ENCODE measurements at places on chromosomes 3 and 15. TPM values are rescaled to one million over a fixed set of nuclear protein-coding genes. Genes with fewer than 3 reads are reported as not detected.

GXYLT2 gene
- polyA plus RNA-seq = 5.8 TPM

- no peak for DNase-seq
Observed at GRCh38 chr15:101028772-101029438, 109.7 kb downstream of the LRRK1 start.

- DNase-seq = no peak
Observed at GRCh38 chr3:72231439-72232196, 446.7 kb upstream of the PROK2 start.

LRRC3B gene
- polyA plus RNA-seq = not detected

GRCh38 chr15:75107908-75108838 is 84.8 kb downstream of the PPCDC start:
- peak; percentile 94 for DNase-seq

DNA sequence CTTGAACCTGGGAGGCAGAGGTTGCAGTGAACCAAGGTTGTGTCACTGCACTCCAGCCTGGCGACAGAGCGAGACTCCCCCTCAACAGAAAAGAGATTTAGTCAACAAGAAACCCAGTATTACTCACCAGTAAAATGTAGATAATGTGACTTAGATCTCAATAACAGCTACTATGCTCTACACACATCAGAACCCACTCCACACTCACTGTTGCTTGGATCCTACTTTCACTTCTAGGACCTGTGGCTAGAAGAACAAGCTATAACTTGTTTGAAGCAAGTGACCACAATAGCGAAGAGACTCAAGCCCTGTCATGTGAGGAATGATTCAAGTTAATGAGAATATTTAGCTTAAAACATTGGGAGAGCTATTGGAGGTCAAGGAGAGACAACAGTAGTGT is 100.7 kb downstream of the ANXA2 start:
- DNase-seq = peak; percentile 95

NR2E3 gene
- 0.03 TPM for polyA plus RNA-seq

Measured in mammary epithelial cell (primary cell).